ELF-1 (cell line): ENCODE measurements at places on chromosomes 3 and 15.

DNA sequence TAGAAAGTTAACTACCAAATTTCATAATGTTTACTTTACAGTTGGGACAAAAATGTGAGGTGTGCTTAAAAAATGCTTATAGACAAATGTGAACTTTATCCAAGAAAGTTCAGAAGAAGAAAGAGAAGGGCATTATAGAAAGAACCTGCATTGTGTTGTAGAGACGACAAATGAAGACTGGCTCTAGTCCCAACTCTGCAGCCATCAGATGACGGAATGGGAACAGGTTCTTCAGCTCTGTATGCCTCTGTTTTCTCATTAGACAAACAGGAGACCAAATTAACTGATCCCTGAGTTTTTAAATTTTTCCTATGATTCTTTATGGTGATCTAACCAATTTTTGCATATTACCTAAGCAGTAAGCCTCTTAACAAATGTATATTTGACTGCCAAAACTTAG, 49.2 kb downstream of the PDZRN3 start:
- DNase-seq = no peak

DNA sequence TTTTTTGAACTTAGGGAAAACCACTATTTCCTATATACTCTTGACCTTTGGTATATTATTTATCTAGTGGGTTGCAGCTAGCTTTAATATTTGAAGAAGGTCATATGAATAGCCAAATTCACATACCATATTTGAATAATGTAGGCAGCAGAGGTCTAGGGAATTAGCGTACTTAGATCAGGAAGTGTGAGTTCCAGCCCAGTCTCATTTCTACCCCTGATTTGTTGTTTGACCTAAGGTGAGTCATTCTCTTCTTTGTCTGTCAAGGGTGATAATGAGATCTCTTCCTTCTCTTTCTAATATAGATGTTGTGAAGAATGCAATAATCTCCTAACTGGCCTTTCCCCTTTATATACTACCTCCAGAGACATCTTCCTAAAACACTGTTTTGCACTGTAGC, 36.6 kb upstream of the ZPLD1 start:
- no peak for DNase-seq

DNA sequence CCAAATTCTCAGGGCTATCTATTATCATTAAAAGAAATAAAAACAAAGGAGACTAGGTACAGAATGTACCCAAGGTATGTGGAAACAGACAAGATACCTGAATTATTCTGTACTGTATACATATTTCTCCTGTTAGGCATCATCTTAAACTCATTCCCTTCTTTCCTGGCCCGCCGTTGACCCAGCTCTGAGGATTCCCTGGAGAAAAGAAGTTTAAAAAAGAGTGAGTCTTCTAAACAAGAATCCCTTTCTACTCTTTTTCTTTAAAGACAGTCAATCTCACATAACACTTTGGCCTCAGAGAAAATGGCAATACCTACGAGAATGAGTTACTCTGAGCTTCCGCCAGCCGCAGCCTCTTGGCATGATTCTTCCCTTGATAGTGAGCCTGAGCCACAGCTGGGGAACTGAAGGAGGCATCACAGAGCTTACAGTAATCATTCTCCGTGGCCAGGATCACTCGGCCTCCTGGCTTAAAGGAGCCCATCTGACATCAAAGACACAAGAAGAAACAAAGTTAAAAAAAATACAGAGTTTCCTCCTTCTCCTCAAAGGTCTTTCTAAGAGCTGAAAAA, 44.2 kb downstream of the ZMAT3 start:
- peak; percentile 23 for DNase-seq

DNA sequence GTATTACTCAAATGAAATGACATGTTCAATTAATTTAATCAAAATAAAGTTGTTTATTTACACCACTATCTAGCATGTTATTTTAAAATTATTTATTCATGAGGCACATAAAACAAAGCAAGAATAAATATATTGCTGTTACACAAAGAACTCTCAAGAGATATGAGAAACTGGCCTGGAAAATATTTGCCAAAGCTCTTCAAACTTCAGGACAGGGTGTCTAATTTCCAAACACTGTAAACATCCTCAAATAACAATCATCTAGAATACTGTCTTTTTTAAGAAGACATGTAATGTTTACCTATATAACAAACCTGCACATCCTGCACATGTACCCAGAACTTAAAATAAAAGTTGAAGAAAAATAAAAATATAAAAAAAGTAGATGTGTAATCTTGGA, 876.6 kb downstream of the TUSC7 start:
- DNase-seq = no peak

DNA sequence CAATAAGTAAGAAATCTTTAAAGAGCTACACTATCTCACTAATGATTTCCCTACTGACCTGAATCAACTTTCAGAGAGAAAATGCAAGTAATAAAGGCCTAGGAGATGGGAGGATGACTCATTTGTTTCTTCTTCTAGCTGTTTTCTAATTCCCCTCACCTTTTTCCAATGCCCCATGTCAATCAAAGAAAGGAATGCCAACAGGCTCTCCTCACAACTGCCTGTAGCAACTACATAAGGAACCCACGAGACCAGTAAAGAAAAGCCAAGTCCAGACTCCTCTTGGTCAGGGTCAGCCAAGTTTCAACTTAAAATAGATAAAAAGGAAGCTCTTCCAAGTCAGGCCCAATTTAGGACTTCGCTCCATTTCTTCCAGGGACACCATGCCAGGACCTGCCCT, 201.9 kb downstream of the TNIK start:
- peak; percentile 6 for DNase-seq

DNA sequence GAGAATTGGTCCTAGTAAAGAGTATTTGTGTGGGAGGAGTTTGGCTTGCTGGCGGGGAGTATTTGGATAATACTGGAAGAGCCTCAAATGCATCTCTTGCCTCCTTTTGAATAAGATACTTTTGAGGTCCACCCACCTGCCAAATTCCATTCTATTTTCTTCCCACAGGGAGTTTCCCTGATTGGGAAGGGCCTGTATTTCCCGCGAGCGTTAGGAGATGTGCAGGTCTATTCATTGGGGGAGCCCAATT, 406 bp upstream of the RASA2 start:
- DNase-seq = peak; percentile 63
